ENCODE measurements at places on chromosomes 4 and X. TPM values are rescaled to one million over a fixed set of nuclear protein-coding genes. Genes with fewer than 3 reads are reported as not detected.

The RBMXL3 gene
- not detected for polyA plus RNA-seq

GRCh38 chrX:16804923-16805464, 18.7 kb downstream of the TXLNG start:
- no peak for DNase-seq

GRCh38 chr4:150033901-150034300, 44.3 kb upstream of the DCLK2 start:
- no peak for DNase-seq

The ZFP42 gene
- not detected for polyA plus RNA-seq

The SAT1 gene
- 176 TPM for polyA plus RNA-seq

- DNase-seq, result no peak
These were observed 255.3 kb downstream of the RAPGEF2 start for GRCh38 chr4:159358226-159358625.

DNA sequence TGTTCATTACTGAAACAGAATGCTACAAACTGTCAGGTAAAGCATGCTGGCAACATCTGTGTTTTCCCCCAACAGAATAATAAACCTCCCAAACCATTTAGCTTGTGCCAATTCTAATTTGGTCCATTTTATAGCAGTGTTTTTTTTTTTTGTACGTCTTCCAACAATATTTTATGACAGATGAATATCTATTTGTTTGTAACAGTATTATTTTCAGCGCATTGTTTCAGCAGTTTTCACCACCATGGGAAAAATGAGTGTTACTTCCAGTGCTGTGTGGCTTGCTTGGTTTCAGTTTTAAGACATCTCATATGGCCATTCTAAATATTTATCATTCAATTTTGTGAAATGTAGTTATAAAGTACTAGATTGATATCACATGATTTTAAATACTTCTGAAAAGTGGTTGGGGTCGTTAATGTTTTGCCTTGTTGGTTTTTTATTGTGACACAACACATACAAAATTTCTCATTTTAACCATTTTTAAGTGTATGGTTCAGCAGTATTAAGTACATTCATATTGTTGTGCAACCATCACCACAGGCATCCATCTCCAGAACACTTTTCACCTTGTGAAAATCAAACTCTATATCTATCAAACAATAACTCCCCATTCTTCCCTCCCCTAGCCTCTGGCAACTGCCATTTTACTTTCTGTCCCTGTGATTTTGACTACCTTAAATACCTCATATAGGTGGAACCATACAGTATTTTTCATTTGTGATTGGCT, 25.6 kb upstream of the TBC1D19 start:
- DNase-seq, result no peak

The PDGFRA gene
- polyA plus RNA-seq, result 28.6 TPM

DNA sequence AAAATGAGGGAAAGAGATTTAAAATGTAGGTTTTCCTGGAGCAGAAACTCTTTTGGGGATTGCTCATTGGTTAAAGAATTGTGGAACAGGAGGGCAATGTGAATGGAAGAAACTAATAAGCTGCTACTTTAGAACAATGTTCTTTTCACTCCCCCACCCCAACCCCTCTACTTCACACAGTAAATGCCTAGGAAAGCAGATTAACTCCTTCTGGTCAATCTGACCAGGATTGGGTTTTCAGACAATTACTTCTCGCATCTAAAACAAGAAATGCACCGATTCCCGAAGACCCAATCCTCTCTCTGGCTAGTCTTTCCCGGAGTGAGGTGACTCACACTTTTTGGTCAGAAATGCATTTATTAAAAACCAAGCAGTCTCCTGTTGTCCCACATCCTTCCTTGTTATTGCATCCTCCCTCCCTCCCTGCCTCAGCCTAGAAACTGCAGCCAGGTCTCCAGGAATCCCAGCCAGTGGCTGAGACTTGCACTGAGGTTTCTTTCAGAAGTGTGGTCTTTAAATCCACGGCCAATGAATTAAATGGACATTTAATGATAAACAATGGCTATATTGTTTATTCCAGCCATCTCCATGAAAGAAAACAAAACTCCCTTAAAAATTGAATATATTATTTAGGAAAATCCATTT, 21.4 kb downstream of the MFAP3L start:
- no peak for DNase-seq

DNA sequence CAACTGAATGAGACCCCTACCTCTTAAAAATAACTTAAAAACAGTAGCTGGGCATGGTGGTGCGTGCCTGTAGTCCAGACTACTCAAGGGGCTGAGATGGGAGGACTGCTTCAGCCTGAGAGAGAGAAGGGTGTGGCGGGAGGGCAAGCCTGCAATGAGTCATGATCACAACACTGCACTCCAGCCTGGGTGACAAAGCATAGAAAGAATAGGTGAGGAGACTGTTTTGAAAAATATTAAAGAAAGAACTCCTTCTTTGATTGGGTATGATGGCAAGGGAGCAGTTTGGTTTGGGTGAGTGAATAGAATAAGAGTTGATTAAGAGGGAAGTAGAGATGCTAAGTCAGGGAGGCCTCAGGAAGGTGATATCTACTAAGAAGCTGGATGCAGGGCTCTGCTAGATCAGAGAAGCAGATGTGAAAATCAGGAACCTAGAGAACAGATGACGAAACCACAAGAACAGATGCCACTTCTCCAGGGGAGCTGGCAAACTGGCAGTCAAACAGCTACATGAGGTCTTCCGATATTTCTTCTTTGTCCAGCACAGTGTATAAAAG, 318.6 kb downstream of the OPHN1 start:
- DNase-seq, result no peak

The GCNA gene
- 1.8 TPM for polyA plus RNA-seq

- DNase-seq, result no peak
These were observed 990.0 kb upstream of the PABPC4L start for GRCh38 chr4:135191596-135191995.

- no peak for DNase-seq
These were observed 380.6 kb upstream of the MAGEB2 start for GRCh38 chrX:29834764-29835163.

GRCh38 chr4:6452897-6453687, 19.3 kb downstream of the PPP2R2C start:
- DNase-seq, result no peak

The H2BW2 gene
- polyA plus RNA-seq, result not detected

DNA sequence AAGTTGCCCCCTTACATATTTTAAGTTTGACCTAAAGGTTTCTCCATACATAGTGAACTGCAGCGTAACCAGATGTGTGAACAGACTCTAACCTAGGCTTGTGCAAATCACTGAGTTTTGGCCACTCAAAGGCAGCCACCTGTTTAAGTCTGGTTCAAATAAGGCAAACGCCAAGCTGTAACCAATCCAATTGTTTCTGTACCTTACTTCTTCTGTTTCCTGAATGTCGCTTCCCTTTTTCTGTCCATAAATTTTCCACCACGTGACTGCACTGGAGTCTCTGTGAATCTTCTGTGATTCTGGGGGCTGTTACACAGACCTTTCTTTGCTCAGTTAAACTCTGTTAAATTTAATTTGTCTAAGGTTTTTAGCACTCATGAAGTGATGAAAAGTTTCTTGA, 618.8 kb downstream of the GLUD2 start:
- no peak for DNase-seq

The HMX1 gene
- 0.20 TPM for polyA plus RNA-seq

- no peak for DNase-seq
These were observed 18.3 kb downstream of the MAGED2 start for GRCh38 chrX:54825716-54826438.

GRCh38 chr4:62711575-62711974, 1511.4 kb downstream of the ADGRL3 start:
- no peak for DNase-seq
